ENCODE measurements at places on chromosomes 6 and 20.
A peak's percentile ranks its signal among the peaks of the same experiment; 100 is the strongest.

DNA sequence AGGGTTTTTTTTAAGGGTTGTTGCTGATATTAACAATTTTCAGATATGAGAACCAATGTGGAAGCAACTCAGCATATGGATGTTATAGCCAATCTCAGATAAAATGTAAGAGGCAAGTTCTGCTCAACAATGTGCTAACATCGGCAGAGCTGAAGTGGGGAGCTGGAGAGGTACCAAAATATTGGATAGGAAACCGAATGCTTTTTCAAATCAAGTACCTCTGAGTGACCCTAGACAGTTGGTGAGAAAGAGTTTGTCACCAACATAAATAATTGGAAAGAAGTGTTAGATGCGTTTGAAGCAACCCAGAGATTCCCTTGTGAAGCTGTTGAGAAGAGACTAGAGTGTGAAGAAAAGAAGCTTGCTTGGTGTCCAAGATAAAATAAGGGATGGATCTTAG lies 140.7 kb downstream of the SOX4 start:
- DNase-seq = no peak

DNA sequence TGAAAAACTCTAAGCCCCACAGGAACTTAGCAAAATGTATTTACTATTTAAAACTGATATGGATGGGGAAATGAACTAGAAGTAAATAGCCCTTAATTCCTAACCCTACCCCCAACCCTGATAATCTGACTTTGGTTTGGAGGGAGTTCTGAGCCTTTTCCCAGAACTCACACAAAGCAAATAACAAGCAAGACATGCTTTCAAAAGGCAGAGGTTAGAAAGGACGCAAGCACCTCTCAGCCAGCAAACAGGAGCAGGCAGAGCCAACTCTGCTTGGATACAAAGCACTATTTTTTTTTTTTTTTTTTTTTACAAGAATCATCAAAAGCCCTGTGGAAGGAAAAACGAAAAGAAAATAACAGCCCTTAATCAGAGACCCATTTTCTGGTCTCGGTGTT lies 58.7 kb downstream of the SLC22A23 start:
- no peak for DNase-seq

DNA sequence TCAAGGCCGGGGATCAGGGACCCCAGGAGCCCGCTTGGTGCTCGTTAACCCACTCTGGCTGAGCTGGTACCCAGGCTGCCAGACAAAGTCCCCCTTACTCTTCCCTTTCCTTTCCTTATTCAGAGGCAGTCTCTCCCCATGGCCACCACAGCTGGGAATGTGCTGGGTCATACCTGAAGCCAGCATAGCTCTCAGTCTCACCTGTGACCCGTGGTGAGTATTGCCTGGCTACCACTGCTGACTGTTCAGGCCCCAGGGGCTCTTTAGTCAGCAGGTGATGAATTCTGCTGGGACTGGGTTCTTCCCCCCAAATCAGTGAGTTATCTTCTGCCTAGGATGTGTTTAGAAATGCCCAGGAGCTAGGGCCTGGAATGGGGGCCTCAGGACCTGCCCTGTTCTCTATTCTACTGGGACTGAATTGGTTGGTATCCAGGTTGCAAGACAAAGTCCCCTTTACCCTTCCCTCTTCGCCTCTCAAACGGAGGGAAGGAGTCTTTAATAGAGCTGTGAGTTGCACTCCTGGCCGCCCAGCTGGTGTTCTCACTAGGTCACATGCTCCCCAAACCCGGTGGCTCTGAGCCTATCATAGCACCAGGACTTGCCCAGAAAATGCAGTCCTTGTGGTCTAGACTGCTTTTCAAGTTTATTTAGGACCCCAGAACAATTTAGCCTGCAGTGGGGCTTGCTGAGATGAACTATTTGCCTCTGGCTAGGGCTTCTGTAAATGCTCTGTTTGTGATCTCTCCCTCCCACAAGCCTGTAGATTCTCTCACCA lies 64.6 kb downstream of the MYO6 start:
- DNase-seq = no peak

DNA sequence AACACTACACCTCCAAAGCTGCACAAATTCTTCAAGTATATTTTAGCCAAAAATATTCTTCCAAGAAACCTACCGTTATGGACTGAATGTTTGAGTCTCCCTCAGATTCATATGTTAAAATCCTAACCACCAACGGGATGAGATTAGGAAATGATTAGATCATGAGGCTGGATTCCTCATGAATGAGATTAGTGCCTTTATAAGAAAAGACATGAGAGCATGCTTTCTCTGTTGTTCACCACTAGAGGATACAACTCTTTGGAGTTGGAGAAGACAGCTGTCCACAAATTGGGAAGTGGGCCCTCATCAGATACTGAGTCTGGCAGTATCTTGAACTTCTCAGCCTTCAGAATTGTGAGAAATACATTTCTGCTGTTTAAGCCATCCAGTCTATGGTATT lies 7.1 kb upstream of the SLC17A4 start:
- no peak for DNase-seq

GRCh38 chr6:110325197-110325596 lies 33.0 kb downstream of the METTL24 start:
- no peak for DNase-seq

DNA sequence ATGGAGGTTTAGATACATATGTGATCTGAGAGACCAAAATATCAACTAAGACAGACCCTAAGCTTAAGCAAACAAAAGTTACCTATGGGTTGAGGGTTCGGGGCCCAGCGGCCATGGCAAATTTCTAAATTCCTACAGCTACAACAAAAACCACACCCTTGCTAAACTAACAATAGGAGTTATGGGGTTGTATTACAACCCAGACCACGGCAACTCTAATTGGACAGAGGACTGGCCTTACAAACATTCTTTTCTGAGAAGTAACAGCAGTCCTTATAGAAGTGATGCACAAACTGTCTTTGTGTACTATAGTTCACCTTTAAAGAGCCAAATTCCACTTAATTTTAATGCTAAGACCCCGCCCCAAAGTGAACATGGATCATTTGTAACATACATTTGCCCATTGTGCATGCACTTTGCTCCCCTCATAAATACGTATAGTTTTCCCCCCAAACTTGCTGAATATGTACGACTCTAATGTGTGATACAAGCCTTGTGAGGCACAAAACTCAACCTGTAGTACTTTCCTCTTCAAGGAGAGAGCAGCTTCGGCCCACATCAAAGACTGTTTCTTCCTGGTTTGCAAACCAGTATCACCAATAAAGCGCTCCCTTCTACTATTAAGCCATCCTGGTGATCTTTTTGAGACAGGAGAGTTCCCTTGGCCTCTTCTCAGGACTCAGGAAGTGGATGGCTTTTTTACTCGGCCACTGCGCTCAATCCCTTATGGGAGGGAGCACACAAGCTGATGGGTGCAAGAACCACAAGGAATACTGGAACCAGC lies 25.6 kb upstream of the MBOAT1 start:
- DNase-seq = no peak

- DNase-seq = no peak
These were observed 154.9 kb upstream of the MLN start for GRCh38 chr6:33958526-33959328.

- peak; percentile 40 for DNase-seq
These were observed 96.4 kb upstream of the DUSP22 start for GRCh38 chr6:195861-196360.

DNA sequence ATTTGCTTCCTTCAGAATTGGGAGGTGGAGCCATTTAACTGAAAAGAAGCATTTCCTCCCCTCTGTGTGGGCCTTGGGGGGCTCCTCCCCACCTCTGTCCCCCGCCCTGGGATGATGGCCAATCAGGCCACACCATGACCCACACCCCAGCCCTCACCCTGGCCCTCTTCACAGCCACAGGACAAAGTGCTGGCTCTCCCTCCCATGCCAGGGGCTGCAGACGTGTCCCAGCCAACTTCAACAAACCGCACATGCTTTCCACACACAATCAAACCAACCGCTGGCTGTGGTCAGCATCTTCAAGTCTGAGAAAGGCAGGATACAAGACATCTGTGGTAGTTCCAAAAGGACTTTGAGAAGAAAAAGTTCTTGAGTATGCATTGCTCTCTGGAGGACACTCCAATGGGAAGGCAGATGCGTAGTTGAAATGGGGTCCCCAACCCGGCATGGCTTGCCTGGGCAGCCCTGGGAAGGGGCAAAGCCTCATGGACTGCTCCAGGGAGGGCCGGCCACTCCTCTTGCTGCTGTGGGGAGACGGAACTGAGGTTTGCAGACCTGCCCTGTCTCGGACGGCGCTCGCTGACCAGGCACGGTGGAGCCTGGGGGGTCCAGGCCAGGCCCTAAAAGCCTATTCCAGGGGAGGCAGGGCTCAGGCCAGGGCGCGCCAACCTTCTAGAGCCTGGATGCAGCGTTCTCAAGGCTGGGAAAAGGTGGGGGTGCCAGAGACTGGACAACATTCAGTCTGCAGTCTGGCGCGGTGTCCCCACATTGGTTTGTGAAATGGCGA lies 12.2 kb downstream of the TTLL2 start:
- no peak for DNase-seq

- DNase-seq = no peak
These were observed 1027.2 kb upstream of the GJE1 start for GRCh38 chr6:141105481-141105880.

- peak; percentile 70 for DNase-seq
These were observed 24.0 kb downstream of the FGD2 start for GRCh38 chr6:37029249-37029971.

GRCh38 chr6:121201105-121201504 lies 133.2 kb downstream of the TBC1D32 start:
- no peak for DNase-seq

DNA sequence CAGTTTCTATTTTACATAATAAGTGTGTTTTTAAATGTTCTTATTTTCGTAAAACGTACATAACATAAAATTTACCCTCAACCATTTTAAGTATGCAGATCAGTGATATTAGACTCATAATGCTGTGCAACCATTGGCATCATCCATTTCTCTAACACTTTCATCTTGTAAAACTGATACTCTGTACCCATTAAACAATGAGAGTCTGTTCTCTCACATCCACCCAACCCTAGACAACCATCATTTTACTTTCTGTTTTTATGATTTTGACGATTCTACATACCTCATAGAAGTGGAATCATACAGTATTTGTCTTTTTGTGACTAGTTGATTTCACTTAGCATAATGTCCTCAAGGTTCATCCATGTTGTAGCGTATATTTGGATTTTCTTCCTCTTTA lies 140.4 kb downstream of the TINAG start:
- DNase-seq = no peak

DNA sequence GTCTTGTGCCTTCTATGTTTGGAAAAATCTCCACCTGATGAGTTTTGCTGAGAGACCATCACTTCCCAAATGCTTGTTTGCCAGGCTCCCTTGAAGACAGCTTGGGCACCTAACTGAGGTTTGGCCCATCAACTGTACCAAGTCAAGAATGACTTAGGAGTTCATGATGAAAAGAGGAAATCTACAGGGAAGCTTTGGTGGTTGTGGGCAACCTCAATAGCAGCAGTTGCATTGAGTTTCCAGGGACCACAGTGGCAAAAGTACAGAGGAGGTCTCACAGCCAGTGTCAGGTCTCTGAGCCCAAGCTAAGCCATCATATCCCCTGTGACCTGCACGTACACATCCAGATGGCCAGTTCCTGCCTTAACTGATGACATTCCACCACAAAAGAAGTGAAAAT lies 49.7 kb upstream of the PHACTR1 start:
- no peak for DNase-seq

- DNase-seq = no peak
These were observed 200.5 kb downstream of the ARID1B start for GRCh38 chr6:156977527-156978291.

DNA sequence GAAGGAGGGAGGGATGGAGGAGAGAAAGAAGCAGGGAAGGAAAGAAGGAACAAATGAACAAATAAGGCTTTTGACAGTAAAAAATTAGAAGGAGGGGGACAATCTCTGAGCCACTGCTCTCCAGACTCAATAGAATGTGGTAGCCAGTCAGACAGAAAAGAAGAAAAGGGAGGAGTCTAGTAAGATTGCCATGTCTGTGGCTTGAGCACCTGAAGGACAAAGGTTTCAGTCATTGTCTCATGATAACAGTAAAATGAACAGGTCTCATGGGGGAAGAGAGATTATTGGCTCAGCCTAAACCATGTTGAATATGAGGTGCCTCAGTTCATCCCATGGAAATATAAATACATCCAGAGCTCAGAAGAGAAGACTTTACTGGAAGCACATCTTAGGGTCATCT lies 14.0 kb upstream of the LOC128125822 start:
- no peak for DNase-seq

DNA sequence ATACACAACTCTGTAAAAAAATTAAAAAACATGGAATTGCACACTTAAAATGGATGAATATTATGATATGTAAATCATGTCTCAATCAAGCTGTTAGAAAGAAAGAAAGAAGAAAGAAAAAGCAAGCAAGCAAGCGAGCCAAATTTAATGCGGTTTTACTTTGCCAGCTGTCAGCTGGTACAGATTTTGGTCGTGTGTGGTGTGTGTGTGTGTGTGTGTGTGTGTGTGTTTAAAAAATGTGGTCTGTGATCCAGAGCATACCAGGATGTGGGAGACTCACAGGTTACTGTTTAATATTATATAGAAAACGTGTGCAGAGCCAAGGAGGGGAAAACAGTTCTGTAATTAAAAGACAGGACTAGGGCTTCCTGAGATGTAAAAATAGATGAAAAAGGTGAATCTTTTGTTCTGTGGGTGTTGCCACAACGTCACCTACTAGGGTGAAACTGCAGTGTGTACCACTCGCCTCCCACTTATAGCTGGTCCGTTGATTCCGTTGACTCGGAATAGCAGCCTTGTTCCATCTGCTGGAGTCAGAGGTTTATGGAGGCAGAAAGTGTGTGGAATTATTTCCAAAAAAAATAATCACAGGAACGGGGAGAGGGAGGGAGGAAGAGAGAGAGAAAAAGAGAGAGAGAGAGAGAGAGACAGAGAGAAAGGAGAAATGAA lies 197.7 kb downstream of the BCAS1 start:
- DNase-seq = no peak

DNA sequence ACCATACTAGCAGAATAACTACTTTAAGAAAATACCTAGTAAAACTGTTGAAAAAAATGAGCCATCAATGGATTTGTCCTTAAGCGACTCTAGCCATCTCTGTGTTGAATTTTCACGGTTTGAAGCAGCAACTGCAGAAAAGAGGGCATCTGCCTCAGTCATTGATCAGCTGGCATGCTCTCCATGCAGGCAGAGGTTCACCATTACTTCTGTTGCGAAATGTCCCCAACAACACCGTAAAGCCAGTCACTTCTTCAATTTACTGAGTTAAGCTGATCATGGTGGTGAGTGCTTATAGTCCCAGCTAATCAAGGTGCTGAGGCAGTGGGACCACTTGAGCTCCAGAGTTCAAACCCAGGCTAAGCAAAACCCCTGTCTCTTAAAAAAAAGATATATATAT lies 11.1 kb downstream of the TPD52L1 start:
- DNase-seq = no peak

GRCh38 chr6:5636210-5637030 lies 370.3 kb downstream of the NRN1 start:
- DNase-seq = no peak

Measured in left ventricle myocardium inferior (tissue), 1 donor.